Kidney (tissue), 22 donors: ENCODE measurements at places on chromosomes 6 and 20.

- DNase-seq, result no peak
These were observed 28.9 kb downstream of the MDFI start for GRCh38 chr6:41667195-41667594.

DNA sequence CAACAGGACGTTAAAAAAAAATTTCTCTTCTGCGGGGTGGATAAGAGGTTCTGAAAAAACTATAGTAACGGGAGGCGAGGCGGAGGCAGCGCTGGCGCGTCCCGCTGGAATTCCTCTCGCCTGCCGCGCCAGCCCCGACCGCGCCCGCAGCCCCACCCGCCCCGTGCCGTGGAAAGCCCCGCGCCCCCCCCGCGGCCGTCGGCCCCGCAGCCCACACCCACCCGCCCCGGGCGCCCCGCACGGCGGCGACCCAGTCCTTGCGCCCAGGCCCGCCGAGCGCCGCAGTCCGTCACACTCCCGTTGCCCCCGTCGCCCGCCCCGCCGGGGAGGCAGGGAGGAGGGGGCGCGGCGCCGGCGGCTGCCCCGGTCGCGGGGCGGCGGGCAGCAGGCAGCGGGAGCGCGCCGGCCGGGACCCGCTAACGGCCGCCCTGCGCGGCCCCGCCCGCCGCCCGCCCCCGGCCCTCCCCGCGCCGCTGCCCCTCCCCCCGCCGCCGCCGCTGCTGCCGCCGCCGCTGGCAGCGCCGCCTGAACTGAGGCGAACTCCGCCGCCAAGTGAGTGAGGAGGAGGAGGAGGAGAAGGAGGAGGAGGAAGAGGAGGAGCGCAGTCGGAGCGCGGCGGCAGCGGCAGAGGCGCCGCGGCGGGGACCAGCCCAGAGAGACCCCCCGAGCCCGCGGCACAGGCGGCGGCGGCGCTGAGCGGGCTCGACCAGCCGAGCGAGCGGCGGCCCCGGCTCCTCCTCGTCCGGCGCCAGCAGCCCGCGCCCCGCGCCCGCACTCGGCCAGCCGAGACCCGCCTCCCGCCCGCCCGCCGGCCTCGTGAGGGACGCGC is at the start of gene QKI:
TSS of gene QKI (plus strand) at position 602 of the 829 bp plus-strand sequence. CDS start 476 bp downstream, outside the sequence.
- peak; percentile 80 for DNase-seq

DNA sequence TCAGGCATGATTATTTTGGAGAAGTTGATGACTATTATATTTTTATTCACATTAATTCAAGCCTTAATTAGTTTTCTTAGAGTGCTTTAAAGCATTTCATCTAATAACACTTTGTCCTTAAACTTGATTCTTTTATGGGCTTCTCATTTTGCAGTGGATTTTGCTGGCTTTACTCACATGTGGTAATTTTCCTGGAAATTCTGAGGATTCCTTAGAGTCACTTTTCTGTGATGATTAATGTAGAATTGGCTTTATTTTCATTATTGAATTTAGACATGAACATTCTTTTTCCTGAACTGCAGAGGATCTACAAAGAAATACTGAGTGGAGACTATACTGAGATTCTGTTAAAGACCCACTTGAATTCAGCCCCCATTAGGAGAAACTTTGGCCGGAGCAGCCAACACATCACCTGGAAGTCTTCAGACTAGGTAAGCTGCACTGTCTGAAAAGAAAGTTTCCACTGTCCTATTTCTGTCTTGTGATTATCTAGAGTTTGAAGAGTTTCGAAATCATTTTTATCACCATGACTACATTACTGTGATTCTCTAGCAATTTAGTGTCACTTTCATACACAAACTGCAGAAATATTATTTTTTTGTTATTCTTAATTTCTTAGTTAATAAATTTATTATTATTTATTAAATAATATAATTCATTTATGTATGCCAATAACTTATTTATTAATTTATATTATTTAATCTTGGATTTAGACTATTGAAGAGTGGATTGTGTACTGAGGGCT is 1.9 kb downstream of the RFPL4B start:
- DNase-seq, result no peak

GRCh38 chr20:56516631-56517030 is 7.9 kb upstream of the FAM209A start:
- no peak for DNase-seq

GRCh38 chr6:168283686-168284025 is 35.9 kb downstream of the DACT2 start:
- no peak for DNase-seq

DNA sequence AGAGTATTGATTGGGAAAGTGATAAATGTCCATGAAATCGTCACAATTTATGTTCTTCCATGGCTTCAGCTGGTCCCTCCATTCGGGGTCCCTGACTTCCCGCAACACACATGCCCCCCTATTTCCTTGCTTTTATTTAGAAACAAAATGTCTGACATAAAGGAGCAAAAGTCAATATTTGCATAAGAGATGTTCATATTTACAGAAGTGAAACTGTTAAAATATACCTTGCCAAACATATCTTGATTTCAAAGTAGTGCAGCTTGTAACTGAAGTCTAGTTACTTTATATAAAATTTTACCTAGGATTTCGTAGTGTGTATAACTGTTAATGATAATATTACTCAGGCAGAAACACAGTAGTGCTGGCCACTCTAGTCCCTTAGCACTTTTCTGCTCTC is 548.9 kb upstream of the ADGRB3 start:
- DNase-seq, result no peak

DNA sequence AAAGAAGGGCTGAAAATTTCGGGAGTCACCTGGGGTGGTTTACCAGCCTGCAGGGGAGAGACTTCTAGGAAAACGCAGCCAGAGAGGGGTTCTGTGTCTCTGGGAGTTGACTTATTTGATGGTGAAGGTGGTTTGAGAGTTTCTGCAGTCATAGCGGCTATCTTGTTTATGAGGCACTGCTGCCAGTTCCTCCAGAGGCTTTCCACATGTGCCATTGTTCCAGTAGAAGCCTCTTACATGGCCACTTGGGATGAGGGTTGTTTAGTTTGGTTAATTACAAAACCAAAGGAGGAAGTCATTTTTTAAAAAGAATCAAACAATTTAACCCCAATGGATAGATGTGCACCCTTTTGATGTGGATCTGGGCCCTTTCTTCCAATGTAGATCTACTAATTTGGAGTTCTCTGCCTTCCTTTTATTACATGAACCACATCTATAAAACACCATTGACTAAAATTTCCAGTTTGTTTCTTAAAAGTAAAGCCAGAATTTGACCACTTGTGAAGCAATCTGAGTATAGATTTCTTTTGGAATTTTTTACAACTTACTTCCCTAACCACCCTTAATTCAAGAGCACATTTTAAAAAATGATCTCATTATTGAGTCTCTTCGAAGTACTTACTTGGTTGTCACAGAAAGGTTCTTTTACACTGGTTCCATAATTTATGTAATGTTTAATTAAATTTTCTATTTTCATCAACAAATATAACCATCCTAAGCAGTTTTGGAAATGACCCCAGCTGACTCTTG is 97.6 kb downstream of the TCP11 start:
- DNase-seq, result no peak

DNA sequence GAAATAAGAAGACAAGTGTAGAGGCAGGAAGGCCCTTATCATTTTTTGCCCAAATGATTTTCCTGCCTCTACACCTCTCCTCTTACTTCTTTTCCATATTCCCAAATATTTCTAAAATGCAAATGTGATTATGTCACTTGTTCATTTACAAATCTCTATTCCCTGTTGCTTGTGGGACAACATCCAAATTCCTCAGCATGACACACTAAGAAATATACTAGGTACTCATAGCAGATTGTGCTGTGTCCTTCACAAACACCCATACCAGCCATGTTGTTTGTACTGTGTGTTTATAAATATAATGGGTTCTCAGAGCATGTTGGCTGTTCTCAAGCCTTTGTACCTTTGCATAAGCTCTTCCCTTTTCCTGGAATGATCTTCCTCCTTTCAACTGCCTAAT is 17.7 kb upstream of the FYN start:
- no peak for DNase-seq

DNA sequence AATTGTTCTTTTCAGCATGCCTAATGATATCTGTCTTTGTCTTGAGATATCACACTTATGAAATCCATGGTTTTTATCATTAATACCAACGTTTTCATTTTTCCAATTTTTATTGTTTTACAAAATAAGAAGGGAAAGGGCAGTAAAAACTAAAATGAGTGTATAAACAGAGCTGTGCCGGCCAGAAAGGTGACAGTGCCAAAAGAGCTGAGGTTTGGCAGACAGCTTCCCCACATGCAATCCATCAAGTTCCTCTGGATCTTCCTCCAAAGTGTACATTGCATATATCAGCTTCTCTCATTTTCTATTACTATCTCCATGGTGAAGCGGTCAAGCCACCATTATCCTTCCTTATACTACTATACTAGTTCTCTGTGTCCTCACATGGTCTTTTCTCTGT is 10.1 kb upstream of the TMEM244 start:
- DNase-seq, result no peak

- peak; percentile 90 for DNase-seq
These were observed at the start of gene ZNF334 for GRCh38 chr20:46512943-46513844. TSS of gene ZNF334 (minus strand) at chr20:46513559. CDS start at chr20:46512102, 1,457 bp downstream.

DNA sequence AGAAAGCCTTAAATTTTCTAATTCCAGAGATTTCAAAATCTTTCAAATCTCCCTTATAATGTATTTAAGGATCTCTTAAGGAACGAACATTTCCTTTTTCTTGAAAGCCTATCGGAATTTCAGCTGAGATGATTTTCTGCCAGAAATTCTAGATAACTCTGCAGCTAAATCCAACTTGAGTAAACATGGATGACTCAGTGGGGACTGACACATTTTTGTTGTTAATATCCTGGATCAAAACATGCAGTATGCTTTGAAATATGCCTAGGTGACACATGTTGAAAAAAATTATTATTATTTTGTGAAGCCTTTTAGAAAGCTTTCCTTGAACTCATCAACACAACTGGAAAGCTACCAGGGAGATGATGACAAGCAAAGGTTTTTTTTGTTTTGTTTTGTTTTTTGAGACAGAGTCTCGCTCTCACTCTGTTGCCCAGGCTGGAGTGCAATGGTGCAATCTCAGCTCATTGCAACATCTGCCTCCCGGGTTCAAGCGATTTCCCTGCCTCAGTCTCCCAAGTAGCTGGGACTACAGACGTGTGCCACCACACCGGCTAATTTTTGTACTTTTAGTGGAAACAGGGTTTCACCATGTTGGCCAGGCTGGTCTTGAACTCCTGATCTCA is 140.1 kb upstream of the SNX9 start:
- DNase-seq, result no peak

GRCh38 chr6:63272397-63272796 is 47.4 kb downstream of the LGSN start:
- no peak for DNase-seq

- no peak for DNase-seq
These were observed 41.9 kb upstream of the NR2E1 start for GRCh38 chr6:108123946-108124345.

DNA sequence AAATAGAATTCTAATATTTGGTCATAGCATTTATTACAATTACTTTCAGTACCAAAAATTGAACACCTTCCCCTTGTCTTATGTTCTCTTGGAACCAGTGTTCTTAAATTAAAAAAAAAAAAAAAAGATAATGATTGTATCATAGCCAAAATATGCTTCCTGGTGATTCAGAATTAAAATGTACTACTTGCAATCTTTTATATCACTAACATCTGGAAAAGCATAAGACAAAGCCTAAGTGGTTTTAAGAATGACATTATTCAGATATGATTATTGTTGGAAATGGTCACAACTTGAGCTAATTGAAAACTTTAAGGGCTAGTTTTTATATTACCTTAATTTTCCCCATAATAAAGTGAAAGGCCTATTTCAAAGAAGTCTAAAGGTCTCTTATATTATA is 493.3 kb upstream of the MARCKS start:
- DNase-seq, result no peak

DNA sequence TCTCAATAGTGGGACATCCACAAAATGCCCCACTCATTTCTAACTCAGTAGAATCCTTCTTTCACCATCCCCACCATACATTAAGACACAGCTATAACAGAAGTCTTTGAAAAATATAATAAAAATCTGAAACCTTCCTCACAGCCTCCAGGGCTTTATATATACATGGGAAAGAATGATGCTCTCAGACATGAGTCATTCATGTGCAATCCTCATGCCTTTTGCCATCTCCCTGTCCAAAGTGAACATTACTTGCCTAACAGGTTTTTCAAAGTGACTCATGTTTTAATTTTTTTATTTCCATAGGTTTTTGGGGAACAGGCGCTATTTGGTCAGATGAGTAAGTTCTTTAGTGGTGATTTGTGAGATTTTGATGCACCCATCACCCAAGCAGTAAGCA is 162.7 kb downstream of the RALGAPA2 start:
- no peak for DNase-seq

GRCh38 chr20:4335722-4336121 is 320.4 kb upstream of the RNF24 start:
- DNase-seq, result no peak

- DNase-seq, result no peak
These were observed 2.3 kb downstream of the PREX1 start for GRCh38 chr20:48825566-48825920.

DNA sequence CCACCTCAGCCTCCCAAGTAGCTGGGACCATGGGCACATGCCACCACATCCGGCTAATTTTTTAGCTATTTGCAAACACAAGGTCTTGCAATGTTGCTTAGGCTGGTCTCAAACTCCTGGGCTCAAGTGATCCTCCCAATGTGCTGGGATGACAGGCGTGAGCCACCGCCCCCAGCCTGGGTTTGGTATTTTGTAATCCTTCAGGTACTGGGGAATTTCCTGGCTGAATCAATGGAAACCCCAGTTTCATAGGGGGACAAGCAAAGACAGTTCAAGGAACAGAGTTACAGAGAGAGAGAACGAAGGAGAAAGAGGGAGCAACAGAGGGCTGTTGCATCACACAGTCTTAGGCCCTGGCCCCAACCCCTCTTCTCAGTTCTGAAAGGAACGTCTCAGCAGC is 35.7 kb downstream of the RAB44 start:
- peak; percentile 26 for DNase-seq
